ENCODE measurements at places on chromosomes 12 and 14.

- DNase-seq = no peak
These were observed 776.0 kb downstream of the C12orf50 start for GRCh38 chr12:87253157-87253556.

DNA sequence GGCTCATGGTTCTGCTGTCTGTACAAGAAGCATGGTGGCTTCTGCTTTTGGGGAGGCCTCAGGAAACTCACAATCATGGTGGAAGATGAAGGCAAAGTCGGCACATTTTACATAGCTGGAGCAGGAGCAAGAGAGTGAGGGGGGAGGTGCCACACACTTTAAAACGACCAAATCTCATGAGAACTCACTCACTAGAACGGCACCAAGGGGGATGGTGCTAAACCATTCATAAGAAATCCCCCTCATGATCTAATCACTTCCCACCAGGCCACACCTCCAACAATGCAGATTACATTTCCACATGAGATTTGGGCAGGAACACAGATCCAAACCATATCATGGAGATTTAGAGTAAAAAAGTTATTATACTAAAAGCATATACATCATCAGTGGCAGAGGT is 13.6 kb upstream of the LEMD3 start:
- no peak for DNase-seq

DNA sequence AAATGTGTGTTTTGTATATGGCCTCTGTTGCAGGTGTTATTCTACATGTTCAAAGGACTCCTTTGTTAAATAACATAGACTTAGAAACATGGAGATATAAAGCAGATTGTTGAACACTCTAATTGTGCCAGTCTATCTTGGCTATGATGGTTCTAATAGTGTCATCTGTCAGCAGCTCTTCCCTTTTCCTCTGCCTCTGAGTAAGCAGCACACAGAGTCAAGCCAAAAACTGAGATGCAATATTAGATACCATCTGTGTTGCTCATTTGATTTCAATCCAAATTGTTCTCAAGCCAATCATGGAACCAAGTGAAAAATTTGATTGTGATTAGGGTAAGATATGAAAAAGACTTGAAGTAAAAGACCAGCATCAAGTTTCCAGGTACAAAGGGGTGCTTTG is 871.1 kb upstream of the MGAT4C start:
- no peak for DNase-seq

DNA sequence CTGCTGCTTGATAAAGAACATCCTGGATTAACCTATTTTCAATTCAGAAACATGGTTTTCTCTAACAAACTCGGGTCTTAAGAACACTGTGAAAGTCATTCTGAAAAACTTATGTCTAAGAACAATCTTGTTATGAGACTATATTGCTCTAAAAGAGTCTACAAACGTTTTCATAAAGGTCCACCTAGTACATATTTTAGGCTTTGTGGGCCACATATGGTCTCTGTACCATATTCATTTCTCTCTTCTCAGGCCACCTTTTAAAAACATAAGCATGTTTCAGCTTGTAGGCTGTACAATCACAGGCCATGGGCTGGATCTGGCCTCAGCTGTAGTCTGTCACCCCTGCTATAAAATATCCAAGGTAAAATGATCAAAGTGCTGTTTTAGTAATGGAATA is 39.9 kb downstream of the PPP4R3A start:
- DNase-seq = no peak

GRCh38 chr14:49692193-49692757 is 645 bp upstream of the KLHDC1 start:
- no peak for DNase-seq

- no peak for DNase-seq
These were observed 235.5 kb downstream of the PAWR start for GRCh38 chr12:79455286-79455685.

GRCh38 chr12:30963709-30964564 is 37.4 kb downstream of the TSPAN11 start:
- DNase-seq = no peak

DNA sequence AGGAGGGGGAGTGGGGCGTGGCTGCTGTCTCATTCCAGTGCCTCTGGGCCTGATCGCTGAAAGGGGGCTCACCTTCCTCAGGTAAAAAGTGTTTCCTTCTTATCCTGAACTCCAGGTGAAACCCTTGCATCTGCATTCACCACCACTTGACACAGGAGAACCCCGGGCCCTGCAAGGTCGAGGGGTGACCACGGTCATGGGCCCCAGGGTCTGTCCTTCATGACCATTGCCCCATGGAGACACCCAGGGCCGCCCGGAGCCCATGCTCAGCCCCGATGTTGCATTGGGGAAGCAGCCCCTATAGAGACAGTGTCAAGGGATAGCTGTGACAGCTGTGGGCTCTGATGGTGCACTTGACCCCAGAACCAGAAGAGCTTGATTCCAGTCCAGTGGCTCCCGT is 34.4 kb upstream of the DYNC1H1 start:
- no peak for DNase-seq

DNA sequence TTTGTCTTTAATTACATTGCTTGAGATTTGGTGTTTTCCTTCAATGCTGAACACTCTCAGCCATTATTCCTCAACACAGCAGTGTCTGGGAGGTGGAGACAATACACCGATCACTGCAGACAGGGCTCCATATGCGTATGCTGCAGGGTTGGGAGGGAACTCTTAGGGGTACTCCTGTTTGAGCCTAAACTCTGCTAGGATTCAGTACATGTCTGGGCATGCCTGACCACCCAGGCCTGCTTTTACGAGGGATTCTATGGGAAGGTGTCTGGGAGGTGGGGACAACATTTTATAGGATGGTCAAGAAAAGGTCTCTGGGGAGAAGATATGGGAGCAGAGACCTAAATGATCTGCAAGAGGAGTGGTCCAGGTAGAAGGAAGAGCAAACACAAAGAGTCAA is 34.3 kb downstream of the DHRS2 start:
- no peak for DNase-seq

DNA sequence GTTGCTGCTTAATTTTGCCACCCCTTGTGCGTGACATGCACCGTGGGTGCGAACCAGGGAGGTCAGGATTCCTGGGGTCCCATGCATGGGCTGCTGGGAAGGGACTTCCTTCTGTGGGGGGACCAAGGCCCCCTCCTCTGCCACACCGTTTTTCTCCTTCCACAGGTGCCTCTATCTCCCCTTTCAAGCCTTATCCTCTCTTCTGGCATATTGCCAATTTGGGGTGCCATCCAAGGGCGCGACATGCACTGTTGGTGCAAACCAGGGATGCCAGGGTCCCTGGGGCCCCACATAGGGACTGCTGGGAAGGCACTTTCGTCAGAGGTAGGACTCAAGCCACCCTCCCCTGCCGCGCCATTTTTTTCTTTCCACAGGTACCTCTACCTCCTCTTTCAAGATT is 289.0 kb downstream of the ALG10 start:
- no peak for DNase-seq

DNA sequence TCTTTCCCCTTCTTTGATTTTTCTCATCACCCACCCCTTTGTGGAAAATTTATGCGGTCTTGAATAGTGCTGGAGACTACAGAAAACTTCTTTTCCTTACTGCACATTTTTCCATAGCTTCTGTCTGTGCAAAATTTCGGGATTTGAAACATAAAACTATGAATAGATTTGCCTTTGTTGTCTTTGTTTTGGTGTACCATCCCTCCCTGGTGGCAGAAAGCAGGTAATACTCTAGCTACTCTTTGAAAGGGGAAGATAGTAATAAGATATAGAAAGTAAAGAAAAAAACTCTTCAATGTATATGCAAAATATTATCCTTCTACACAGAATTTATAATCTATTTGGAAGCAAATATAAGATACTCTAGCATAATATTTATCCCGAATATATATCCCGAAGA is 79.1 kb upstream of the LMO3 start:
- no peak for DNase-seq

- DNase-seq = peak; percentile 56
These were observed 111.9 kb downstream of the LRFN5 start for GRCh38 chr14:41718477-41719166.

- DNase-seq = no peak
These were observed 491.5 kb downstream of the SLC6A15 start for GRCh38 chr12:84421103-84421502.

DNA sequence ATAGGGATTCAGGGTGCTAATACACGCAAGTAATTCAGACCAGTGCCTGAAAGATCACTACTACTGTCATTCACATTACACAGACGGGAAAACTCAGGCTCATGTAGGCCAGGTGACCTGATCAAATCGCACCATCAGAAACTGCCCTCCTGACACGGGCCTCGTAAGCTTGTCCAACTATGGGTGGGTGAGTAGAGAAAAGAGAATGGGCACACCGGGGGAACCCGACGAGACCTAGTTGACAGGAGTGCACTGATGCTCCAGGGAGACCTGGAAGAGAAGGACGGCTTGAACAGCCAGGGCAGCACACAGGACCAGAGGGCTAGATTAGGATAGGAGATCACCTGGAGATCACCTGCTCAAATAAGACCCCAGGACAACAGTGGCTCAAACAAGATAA is 166.9 kb upstream of the DIO3 start:
- DNase-seq = no peak

DNA sequence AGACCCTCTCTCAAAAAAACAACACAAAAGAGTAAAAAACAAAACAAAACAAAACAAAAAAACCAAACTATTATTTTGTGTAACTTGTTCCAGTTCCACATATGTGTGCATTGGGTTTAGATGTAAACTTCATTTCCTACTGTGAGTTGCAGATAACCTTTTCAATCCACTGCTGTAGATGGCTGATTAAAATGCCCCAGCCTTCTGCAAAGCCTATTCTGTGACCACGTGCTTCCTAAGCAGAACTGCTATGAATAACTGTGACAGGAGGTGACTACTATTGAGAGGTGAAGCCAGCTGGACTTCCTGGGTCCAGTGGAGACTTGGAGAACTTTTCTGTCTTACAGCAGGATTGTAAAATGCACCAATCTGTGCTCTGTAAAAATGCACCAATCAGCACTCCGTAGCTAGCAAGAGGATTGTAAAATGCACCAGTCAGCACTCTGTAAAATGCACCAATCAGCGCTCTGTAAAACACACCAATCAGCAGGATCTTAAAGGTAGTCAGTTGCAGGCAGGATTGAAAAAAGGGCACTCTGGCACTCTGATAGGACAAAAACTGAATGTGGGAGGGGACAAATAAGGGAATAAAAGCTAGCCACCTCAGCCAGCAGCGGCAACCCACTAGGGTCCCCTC is 10.3 kb upstream of the ELK3 start:
- DNase-seq = peak; percentile 43

DNA sequence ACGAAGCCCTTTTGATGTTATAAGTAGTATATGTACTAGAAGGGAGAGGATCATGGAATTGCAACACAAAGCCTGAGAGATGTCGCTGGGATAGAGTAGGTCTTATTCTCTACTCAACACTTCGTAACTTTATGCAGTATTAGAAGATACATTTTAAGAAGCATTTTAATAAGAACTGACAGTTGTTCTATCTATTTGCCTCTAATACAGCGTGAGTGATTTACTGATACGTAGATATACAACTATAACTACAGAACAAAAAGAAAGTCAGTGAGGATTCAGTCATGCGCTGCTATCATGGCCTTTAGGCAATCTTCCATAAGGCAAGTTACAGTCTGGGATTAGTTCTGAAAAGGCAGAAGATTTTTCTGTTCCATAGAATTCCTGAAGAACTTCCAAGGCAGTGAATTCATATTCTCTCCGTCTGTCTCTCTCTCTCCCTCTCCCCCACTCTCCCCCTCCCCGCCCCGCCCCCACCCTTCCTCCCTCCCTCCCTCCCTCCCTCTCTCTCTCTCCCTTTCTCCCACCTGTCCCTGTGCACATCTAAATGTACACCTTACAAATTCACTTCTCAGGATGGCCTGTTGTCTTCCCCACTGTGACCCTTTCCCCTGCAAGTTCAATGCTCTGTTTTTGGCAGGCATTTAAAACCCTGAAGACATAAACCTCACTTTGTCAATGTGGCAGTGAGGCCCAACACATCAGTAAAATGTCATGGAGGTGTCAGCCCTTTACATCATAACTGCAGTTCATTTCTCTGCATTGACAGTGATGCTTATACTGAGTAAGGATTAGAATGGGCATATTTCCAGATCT is 470.6 kb downstream of the EGLN3 start:
- no peak for DNase-seq

DNA sequence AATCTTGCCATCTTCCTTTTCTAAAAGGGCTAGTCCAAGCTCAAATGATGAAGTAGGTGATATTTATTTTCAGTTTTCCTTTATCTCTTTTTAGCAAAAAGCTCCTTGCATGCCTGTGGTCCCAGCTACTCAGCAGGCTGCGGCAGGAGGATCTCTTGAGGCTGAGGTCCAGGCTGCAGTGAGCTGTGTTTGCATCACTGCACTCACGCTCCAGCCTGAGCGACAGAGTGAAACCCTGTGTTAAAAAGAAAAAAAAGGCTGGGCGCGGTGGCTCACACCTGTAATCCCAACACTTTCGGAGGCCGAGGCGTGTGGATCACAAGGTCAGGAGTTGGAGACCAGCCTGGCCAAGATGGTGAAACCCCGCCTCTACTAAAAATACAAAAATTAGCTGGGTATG is 5.0 kb downstream of the TMEM116 start:
- peak; percentile 49 for DNase-seq

DNA sequence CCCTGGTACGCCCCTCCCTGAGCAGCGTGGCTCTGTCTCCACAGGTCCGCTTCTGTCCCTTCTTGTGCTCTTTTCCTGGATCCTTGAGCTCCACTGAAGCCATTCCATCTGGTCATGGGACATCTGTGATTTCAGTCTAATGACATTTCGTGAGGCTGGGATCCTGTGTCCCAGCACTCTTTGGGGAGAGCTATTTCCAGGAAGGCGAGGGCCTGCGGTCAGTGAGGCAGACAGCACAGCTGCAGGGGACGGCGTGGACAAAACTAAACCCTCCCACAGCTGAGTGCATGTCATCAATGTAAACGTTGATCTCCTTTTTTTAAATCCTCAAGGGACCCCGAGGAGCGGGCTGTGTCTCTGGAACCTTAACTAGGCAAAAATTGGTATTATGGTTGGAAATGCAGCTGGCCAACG is 127.7 kb downstream of the DACT1 start:
- no peak for DNase-seq

DNA sequence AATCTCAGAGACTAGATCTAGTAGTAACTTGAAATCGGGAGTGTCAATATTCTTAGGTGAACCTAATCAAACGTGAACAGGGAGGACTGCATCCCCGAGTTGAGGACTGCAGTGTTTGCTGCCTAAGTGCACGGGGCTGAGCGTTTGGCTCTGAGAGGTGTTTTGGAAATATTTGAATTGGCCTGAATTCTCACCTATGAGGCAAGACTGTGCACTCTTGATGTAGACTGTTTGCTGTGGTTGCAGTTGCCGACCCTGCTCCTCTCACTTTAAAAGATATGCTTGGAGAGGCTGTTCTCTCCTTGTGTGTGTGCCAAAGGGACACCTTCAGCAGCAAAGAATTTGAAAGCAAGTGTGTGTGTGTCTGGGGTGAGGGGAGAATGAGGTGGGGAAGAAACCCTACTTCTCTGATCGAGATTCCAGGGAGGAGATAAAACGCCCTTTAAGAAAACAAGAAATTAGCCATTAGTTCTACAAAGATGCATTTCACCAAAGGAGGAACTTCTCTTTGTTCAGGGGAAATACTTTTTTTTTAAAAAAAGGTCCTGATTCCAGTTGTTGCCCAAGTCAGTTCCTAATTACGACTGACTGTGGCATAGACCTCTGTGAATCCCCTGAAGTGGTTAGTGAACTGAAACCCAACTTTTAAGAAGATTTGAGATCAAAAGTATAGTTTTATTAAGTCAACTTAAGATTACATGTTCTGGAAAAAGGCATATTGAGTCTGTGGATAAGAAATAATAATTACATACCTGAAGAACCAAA is 106.6 kb downstream of the DYRK2 start:
- no peak for DNase-seq

GRCh38 chr14:27672047-27672446 is 1074.2 kb upstream of the NOVA1 start:
- peak; percentile 12 for DNase-seq
